ENCODE measurements at places on chromosomes 4 and X.

DNA sequence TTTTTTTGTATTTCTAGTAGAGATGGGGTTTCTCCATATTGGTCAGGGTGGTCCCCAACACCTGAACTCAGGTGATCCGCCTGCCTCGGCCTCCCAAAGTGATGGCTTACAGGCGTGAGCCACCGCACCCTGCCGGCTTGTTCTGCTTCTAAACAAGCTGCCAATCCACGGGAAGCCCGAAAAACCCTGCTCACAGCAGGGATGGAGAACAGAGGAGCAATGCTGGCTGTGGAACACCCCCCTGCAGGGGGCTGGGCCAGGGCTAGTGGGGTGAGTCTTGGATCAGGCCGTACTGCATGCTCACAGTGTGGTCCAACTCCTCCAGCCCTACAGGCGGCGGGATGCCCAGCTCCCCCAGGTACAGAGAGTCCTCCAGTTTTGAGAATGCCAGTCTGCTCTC lies 38.1 kb upstream of the ARHGAP6 start:
- no peak for DNase-seq

- DNase-seq: no peak
These were observed 293.5 kb upstream of the HS3ST1 start for GRCh38 chr4:11722223-11722622.

GRCh38 chr4:6782147-6782845 lies at the start of gene KIAA0232:
Gene KIAA0232 (plus strand): TSS chr4:6782727. CDS start chr4:6824454, 41,727 bp downstream.
- DNase-seq: peak; percentile 94

- DNase-seq: no peak
These were observed 23.9 kb downstream of the STIM2 start for GRCh38 chr4:26884486-26884988.

DNA sequence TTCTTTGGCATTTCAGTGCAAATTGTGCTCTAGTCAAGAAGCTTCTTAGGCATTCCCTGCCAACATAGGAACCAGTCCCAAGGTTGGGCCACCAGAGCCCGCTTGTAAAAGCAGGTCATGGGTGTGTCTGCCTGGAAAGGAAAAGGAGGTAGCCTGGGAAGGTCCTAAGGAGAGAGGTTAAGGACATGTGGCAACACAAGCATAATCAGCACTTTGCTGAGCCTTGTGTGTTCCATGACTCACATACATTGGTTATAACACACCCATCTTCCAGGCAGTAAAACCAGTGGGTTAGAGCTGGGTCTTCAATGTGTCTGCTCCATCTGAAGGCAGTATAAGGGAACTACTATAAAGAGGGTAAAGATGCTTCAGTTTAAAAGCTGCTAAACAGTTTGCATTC lies 165.0 kb downstream of the FHIP1A start:
- DNase-seq: no peak

- no peak for DNase-seq
These were observed 410.9 kb downstream of the GRID2 start for GRCh38 chr4:92714640-92715039.

DNA sequence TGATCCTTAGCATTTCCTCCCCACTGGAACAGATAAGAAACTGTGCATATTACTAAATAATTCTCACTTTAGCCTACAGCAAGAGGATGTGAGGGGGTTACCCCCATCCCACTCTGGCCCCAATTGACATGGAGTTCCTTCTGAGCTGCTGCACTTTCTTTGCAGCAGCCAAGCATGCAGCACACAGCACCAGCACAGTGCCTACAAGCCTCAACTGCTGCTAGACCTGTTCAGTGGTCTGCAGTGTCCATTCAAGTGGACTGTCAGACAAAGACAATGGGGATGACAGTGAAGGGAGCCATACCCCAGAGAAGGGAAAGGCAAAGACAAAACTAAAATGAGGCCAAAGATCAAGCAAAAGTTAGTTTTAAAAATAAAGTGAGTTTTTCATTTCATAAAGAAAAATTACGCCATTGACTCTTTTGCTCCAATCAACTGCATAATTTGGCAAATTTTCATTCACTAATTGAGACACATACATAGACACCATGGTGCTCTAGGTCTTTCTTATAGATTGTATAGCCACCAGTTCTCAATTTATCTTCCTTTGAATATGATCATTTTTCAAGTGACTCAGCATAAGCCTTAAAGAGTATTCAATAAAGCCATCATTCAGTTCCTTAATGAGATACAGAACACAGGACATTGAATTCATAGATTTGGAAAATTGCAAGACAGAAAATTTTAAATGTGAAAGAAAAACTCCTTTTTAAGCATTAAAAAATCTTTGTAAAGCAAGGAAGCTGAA lies 410.6 kb downstream of the HNRNPD start:
- DNase-seq: no peak

- no peak for DNase-seq
These were observed 46.4 kb downstream of the IL13RA1 start for GRCh38 chrX:118773782-118774181.

- no peak for DNase-seq
These were observed 54.6 kb downstream of the MTNR1A start for GRCh38 chr4:186500721-186501304.

DNA sequence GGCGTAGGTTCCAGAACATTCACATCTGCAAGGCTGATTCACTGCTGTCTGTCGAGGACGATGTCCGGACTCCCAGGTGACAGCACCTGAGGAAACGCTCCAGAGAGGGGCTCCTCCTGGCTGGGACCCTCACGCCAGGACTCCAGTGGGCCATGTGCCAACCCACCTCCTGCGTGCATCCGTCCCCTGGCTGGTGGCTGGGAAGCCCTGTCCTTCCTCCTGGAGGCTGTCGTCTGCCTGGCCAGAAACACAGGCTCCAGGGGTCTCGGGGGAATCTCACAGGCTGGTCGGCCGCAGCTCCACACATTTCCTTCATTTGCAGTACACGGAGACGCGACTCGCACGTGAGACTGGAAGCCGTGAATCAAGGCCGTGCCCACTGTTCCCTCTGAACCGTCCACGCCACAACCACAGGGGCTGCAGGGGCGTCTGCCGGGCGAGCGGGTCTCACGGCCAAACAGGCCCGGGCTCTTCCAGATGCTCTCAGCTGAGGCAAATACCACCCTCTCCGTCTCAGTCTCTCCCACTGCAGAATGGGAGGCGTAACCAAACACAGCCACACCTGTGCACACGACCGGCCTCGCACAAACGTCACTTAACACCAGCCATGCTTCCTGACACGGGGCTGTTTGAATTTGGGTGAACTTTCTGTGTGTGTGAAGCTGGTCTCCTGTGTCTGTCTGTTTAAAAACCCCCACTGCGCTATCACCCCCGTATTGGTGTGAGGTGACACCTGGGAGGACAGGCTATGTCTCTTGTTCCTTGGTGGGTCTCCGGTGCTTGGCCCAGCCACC lies 38.7 kb upstream of the MXD4 start:
- no peak for DNase-seq

DNA sequence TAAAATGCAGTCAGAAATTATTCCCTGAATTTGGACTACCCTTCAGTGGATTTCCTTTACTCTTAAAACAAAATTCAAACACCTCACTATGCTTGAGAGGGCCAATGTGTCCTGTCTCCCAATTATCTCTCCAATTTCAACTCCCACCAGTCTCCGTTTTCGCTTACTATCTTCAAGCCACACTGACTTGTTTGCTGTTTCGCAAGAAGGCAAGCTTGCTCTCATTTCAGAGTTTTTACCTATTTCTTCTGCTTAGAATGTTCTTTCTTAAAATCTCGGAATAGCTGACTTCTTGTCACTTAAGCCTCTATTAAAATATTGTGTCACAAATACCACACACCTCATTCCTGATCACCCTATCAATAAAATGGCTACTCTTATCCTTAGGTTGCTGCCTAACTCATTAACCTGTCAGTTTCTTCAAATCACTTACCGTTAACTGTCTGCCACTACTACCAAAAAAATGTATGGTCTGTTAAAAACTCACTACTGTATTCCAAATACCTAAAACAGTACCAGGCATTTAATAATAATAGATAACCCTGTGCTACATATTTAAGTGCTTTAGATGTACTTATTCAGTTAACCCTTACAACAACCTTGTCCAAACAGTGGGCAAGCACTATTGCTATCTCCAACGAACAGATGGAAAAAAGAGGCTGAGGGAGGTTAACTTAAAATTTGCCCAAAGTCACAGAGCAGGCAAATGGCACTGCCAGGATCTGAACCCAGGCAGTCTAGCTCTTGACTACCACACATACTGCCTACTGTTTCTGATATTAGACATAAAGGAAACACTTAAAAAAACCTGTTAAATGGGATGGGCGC lies 2.9 kb downstream of the UBA6 start:
- DNase-seq: no peak

Data from fibroblast of pulmonary artery (primary cell).